ENCODE measurements at places on chromosomes 5 and 9.

GRCh38 chr5:173235499-173236394 is 741 bp upstream of the NKX2-5 start:
- DNase-seq: no peak

DNA sequence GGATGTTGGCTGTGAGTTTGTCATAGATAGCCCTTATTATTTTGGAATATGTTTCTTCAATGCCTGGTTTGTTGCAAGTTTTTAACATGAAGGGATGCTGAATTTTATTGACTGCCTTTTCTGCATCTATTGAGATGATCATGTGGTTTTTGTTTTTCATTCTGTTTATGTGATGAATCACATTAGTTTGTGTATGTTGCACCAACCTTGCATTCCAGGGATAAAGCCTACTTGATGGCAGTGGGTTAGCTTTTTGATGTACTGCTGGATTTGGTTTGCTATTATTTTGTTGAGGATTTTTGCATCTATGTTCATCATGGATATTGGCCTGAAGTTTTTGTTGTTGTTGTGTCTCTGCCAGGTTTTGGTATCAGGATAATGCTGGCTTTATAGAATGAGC is 225.6 kb downstream of the PCSK1 start:
- no peak for DNase-seq

DNA sequence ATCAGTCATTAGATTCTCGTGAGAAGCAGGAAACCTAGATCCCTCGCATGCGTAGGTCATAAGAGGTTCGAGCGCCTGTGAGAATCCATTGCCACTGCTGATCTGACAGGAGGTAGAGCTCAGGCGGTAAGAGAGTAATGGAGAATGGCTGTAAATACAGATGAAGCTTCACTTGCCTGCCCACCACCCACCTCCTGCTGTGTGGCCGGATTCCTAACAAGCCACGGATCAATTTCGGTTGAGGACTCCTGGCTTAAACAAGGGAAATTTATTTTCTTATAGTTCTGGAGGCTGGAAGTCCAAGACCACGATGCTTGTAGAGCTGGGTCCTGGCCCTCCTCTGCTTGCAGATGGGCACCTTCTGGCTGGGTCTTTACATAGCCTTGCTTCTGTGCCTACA is 200.4 kb downstream of the PCSK5 start:
- no peak for DNase-seq

GRCh38 chr5:95564450-95564849 is 9.5 kb downstream of the ARSK start:
- no peak for DNase-seq

DNA sequence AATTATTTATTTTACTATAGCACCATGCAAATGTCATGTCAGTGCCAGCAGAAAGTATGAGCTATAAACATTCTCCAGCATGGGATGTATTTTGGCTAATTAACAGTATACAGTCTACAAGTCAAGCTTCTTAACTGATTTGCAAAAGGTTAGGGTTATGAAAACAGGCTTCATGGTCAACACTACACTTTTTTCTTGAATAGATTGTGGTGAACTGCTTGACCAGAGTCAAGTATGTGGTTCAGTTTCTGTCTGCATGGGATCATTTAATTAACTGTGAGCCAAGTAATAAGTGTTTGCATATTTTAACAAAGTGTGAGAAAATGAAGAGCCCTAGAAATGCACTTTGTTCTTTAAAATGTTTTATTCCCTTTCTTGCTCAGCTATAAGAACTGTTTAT is 14.5 kb upstream of the GNAQ start:
- DNase-seq: no peak

DNA sequence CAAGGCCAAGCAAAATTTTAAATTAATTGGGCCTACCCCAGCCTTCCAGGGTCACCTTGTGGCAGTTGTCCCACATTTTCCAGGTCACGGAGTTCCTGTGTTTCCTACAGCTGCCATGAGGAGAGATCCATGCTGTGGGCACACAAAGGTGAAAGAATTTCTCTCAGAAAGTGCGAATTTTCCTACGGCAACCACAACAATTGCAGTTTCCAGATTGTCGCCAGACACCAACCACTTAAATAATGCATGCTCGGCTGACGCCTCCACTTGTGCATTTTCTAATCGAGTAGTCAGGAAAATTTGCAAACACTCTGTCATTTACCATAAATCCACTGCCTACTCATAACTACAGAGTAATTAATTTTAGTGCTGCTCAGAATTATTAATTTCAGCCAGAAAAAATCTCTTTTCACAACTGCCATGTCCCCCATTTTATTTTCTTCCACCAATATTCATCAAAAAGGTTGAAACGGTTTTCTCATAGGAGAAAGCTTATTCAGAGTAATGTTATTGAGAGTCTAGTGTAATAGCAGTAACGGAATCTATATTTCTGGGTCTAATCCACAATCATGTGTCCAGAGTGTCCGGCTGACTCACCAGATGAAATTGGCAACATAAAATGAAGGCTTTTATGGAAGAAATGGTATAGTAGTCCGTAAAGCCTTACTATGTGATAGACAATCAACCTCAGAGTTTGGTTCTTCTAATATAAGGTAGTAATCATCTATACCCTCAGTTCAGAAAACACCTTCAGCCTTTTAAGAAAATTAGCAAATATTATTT is 389.8 kb downstream of the NR2F1-AS1 start:
- no peak for DNase-seq

DNA sequence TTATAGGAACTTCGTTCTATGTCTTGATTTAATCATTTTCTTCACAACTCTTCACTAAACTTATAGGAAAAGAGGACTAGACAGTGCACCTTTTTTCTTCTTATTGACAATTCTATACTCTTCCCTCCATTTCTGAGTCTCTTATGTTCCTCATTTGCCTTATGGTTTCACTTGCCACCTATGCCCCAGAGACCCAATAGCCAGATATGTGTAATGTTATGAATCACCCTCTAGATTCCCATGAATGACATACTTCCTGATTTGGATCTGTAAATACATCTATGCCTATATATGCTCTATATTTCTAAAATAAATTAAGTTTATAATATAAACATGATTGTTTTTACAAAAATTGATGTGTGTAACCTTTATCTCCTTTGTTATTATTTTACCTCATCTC is 514.1 kb upstream of the MEF2C start:
- no peak for DNase-seq

DNA sequence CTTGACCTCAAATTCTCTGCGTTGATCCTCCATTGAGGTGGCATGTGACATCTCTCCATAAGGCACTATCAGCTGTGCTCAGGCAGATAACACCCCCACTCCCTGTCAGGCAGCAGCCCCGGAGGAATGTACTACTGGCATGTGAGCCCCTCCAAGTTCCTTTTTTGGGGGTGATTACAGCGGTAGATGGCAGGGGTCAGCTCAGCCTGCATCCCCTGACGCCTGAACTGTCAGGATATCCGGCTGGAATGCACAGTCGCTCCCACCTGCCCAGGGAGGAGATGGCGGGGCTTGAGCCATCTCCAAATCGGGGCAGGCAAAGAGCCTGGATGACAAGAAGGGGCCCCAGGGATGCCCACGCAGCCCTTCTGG is 40.8 kb downstream of the FAM78A start:
- no peak for DNase-seq

DNA sequence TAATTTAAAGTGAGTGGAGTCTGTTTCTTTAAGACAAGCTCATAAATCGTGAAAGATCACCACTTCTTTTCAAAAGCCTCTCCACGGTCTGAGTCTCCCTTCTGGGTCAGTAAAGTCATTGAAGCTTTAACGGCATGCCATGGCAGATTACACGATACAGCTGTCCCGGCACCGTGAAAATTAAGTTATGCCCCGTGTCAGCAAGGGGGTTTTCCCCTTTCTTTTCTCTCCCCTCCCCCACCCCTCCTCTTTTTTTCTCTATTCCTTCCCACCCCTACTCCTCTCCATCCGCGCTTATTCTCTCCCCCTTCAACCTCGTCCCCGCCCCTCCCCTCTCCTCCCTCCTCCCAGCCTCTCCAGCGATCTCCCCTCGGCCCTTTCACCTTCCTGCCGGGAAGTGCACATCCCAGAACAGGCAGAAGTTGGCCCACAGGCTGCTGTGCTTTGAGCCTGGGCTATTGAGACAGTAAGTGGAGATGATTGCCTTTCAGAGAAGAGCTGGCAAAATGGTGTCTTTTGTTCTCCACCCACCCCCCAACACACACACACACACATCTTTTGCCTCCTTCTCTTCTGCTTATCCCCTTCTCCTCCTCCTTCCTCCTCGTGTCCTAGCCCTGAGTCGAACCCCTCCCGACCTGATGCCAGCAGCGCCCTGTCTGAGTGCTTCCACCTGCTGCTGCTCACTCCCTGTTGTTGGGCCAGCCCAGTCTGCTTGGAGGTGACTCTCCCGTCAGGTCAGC is 44.1 kb downstream of the GAS1 start:
- no peak for DNase-seq

- no peak for DNase-seq
Observed at GRCh38 chr5:128684961-128685360, 146.9 kb upstream of the FBN2 start.

DNA sequence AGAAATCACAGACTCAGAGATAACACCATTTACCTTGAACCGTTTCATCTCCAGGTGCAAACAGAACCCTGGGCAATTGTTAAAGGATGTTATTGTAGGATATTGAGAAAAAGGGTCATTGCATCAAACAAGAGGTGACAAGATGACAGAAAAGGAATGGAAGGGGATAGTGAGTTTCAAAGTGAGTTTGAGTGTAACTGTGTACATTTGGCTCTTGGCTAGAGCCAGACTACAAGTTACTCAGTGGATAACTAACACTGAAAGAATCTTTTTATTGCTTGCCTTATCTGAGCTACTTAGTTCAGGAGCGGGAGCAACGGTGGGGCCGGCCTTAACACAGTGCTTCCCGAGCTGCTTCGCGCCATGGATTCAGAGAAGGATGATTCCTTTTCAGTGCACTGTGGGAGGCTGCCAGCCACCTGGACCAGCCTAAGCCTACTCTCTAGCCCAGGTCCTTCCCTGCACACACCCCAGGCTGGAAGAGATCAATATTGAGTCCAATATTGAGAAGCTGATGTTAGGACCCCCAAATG is 193.4 kb downstream of the ATPSCKMT start:
- DNase-seq: no peak

- no peak for DNase-seq
Observed at GRCh38 chr5:113059232-113060040, 82.8 kb downstream of the DCP2 start.

DNA sequence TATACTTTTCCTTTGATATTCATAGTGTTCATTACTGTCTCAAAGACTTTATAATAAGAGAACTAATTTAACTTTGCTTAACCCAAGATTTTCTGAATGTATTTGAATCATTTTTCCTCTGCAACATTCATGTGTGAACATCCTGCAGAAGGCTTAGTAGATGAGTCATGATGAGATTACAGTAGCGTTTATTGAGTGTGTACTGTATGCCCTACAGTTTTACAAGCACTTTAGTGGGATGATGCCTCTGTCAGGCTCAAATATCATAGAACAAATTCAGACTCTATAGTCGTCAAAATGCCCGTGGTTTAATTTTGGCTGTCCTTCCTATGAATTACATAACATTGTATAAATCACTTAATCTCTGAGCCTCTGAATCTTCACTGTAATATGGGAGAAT is 41.2 kb downstream of the FYB1 start:
- no peak for DNase-seq

Data from midbrain (tissue), 1 donor.